ENCODE measurements at places on chromosomes 3 and 15.

GRCh38 chr3:49255718-49256511 is 21.1 kb downstream of the C3orf62 start:
- no peak for DNase-seq

GRCh38 chr3:154247806-154248415 is 76.4 kb downstream of the DHX36 start:
- no peak for DNase-seq

DNA sequence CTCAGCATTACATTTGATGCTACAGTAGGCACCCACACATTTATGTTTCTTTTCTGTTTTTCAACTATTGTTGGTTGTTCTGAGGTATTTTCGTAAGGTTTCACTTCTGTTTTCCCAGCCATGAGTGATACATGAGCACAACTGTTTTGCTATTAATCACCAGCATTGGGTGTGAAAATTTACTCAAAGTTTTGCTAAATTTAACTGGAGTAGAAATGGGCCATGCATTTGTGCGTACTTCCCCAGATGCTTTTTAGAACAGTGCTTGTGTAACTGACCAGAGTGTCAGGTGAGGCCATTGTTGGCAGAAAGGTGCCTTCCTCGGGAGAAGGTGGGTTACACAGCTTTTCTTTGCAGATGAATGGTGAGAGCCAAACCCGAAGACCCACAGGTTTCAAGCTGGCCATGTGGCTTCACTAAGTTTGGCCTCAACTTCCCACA is 70.4 kb downstream of the ST6GAL1 start:
- DNase-seq = peak; percentile 85

DNA sequence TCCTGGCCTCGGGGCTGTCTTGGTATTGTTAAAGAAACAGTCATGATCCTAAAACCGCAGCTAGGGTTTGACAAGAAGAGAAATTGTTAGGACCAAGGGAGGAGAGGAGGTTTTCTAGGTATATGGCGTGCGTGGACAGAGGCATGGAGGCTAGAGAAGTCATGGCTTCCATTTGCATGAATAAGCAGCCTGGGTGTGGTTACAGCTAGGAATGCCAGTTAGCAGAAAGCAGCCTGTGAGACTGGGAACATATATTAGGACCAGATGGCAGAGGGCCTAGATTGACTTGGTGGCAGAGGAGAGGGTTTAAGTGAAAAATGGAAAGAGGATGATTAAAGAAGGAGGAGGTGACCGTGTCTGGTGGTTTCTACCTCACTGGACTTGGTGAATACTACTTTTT is 573.6 kb upstream of the ARRDC4 start:
- DNase-seq = no peak

DNA sequence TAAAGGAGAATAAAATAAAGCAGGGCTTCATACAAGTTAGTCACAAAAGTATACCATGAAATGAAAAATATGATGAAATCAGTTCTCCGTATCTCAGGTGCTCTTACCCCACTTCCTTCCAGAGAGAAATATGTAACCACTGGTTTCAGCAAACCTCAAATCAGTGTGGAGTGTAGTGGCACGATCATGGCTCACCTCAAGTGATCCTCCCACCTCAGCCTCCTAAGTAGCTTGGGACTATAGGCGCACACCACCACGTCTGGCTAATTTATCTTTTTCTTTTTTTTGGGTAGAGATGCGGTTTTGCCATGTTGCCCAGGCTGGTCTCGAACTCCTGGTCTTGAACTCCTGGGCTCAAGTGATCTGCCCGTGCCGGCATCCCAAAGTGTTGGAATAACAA is 24.2 kb downstream of the DENND4A start:
- peak; percentile 66 for DNase-seq

DNA sequence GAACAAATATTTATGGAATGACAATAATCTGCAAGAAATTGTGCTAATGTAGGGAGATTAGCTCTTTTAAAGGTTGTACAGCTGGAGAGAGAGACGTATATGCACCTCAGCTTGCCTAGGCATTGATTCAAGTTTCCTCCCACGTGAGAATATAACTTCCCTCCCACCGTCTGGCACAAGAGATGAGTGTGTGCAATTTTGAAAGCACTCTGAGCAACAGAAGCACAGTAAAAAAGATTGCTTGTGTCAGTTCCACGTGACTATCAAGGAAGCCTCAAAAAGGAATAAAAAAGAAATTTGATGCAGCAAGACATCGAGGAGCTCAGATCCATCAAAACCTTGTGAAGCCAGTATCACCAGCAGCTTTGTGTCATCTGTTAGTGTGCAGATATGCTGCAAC is 435.3 kb downstream of the TUSC7 start:
- DNase-seq = no peak

DNA sequence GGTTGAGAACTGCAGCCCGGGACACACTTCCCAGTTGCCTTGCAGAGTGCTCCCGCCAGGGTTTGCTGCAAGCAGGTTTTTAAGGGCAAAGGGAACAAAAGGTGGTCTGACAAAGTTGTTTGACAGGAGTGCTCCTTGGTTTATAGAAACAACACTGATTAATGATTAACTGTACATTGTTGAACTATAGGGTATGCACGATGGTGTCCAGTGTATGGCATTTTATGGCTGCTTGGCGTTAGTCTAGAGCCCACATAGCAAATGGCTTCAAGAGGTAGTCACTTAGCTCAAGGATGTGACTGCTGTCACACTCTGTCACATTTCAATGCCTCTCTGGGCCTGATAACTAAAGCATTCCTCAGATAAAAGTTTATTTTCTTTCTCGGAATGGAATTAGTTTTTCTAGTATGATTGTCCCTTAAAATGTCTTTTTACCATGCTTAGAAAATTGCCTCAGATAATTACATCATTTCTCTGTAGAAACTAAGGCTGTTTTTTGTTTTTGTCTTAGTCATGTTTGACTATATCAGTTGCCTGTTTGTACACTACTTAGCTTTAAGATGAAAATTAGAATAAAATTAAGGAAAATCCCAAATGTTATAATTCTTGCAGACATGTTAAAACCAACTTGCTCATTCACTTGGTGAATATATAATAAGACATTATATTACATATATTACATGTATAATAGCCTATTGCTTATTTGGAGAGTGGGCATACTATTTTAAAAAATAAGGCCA is 61.3 kb upstream of the GATM start:
- no peak for DNase-seq

DNA sequence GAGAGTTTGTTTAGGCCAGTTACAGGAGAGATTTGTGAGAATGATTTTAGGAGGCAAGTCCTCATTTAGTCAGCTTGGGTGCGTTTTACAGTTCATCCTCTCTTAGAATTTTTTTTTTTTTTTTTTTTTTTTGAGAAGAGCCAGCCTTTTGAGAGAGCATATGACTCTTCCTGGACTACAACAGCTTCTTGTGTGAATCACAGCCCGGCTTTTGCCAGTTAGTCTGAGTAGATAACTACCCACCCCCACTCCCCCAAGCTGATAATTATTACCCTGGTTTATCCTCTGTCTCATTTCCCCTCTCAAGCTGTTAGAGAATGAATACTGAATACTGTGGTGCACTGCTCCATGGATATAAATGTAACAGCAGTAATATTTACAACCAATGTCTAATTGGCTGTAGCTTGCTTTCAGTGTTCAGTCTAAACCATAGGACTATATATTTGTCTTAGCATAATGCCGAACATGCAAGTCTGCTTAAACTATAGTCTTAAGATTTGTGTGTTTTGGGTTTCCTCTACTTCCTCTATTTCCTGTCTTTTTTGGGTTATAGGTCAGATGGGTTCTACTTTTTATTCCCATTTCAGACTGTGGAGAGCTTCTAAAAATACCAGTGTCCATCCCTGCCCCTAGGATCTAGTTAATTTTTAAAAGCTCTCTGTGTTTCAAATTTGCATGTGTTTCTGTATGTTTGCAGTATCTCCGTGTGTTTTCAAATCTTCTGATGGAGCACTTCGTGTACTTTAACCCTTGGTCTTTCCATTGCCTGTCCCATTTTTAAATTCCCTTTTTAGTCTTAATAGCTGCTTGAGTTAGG is 8.0 kb downstream of the CHD2 start:
- DNase-seq = peak; percentile 56

DNA sequence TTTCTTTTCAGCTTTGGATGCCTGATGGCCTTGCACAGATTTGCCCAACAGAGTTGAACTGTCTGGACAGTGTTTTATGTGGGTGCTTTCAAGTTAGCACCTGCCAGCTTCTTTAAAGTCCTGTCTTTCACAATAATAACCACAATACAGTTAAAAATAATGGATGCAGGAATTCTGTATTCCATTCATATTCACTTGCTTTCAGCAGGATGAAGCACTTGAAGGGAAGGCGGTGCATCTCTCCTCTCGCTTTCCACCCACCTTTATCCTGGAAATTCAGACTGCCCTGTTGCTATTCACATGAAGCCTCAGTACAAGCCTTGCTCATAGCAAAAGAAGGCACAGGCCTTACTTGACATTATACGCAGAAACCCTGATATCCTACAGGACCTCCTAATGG is 26.5 kb upstream of the GYG1 start:
- DNase-seq = no peak

DNA sequence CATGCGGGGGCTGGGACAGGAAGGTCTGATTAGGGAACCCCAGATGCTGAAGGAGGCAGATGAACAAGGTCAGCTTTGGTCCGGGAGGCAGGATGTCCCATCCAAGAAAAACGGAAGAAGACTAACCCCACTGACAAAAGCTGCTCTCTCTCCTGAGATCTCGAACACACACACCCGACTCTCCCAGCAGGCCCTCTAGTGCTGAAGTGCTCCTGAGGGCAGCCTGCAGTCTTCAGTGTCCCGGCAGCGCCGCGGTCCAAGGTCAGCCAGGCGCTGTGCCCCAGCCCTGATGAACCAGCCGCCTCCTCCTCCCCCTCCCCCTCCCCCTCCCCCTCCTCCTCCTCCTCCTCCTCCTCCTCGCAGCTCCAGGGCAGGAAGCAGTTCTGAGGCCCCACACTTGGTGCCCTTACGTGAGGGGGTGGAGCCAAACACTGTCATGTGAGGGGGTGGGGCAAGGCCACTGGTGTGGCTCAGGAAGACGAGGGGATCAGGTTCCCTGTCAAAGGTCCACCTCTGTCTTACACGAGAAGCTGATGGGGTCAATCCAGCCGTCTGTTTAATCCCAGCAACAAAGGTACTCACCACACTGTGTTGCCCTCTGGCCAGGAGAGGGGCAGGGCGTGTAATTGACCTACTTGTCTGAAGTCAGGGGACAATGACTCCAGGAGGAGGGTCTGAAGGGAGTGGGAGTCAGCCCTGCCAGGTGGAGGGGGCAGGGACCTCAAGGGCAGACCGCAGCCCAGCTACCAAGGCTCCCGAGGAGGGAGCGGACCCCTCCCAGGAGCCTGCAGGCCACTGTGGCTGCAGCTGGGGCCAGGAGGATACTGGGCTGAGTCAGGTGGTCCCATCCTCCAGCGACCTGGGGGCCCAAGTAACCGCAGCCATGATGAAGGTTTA is 34.3 kb downstream of the PRR23E start:
- DNase-seq = no peak

DNA sequence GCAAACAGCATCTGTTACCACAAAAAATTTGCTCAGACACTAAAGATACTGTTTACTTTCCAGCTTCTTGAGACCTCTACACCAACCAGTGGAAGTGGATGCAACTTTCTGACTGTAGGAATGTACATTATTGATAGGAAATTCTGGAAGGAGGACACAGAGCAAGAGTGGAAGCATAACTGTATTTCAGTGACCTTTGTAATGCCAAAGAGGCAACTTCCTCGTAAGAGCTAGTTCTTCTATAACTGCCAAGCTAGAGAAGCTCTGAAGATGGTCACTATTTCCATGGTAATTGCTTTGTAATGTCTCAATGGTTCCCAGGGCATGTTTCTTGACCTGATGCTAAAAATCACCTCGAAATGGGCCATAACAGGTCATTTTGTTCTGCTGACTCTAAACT is 96.3 kb upstream of the SLC2A2 start:
- no peak for DNase-seq

GRCh38 chr3:32423534-32423933 is 31.9 kb downstream of the CMTM7 start:
- no peak for DNase-seq

DNA sequence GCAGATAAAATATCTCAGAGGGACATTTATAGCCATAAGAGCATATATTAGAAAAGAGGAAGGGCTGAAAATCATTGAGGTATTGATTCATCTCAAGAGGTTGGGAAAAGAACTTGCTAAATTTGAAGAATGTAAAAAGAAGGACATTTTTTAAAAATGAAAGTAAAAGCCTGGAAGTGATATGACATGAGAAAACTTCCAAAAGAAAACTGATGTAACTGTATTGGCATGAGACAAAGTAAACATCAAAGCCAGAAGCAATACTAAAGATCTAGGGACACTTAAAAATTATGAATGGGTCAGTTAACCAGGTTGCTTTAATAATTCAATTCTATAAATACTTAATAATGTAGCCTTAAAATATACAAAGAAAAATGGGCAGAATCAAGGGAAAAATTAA is 31.9 kb downstream of the CEP63 start:
- DNase-seq = no peak

GRCh38 chr3:107133891-107134290 is 243.3 kb upstream of the CCDC54 start:
- no peak for DNase-seq

DNA sequence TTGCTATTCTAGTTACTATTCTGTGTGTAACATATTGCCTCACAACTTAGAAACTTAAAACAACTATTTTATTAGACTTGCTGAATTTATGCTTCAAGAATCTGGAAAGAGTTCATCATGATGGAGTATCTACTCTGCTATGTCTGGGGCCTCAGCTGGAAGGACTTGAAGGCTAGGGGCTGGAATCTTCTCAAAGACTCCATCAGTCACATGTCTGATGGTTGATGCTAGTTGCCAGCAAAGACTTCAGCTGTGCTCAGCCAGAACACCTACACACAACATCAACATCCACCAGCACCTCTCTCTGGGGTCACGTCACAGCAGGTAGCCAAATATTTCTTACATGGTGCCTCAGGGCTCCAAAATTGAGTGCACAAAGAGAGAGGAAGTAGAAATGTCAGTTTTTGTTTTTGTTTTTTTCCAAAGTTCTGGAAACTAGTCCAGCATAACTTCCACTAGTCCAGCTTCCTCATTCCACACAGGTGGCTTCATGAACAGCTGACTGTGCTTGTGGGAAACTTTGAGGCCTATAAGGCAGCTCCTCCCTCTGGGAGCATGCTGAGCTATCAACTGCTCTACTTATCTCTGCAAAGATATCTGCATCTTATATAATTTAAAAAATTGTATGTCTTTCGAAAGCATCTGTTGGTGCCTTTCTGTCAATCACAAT is 325.4 kb upstream of the AGTR1 start:
- no peak for DNase-seq

DNA sequence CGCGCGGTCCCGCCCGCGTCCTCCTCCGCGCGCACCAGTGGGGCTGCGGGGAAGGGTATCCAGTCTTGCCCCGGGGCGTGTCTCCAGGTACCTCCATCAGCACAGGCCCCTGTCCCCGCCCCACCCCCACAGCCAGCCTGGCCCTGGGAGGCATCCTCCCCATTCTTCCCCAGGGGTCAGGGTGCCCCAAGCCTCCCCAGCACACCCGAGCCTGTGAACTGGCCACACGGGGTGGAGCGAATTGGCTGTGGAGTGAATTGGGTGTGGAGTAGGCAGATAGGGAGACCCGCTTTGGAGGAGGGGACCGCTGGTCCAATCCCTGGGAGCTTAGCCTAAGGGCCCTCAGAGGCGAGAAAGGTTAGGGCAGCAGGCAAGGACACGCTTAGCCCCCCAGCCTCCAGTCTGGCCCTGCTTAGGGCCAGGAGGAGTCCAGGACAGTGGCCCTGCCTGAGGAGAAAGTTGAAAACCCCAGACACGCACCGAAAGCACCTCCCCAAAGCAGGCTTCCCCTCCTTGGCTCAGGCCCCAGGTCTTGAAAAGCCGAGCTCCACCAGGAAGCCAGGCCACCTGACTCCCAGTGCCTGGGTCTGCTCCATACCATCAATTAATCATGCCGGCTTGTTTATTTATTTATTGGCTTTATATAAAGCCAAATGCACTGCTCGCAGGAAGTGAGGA is 107.7 kb upstream of the SLC6A11 start:
- no peak for DNase-seq
